ENCODE measurements at places on chromosomes 7 and 10.
A peak's percentile ranks its signal among the peaks of the same experiment; 100 is the strongest.

DNA sequence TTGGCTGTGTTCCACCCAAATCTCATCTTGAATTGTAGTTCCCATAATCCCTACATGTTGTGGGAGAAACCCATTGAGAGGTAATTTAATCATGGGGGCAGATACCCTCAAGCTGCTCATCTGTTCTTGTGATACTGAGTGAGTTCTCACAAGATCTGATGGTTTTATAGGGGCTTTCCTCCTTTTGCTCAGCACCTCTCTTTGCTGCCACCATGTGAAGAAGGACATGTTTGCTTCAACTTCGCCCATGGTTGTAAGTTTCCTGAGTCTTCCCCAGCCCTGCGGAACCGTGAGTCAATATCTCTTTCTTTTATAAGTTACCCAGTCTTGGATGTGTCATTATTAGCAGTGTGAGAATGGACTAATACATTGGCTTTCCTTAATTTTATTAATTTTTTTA is 527.8 kb downstream of the MDFIC start:
- no peak for DNase-seq

DNA sequence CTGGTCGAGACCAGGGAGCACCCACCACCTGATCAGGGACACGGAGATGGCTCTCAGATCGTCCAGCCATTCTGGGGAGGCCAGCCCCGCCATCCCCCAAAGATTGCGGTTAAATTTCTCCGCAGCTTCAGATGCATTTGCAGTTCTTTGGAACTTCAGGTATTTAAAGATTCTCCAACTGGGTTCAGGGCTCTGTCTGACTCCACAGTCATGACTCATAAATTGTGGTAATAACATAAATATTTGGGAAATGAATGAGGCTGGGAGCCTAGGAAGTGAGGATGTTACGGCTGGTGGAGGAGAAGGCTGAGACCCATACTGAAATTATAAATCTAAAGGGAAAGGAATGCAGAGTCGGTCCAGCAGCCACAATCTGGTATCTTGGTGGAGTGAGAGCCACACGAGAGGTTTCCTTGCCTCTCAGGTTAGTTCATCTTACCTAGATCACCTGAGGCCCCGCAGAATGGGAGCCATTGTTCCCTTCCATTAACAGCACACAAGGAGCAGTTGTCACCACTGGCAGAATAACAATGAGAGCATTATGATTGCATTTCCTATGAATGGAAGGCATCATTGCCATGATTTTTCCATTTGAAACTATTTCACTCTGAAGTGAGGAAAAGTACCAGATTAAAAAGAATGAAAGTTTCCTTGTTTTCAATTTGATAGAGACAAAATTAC is 26.7 kb upstream of the DNAJB6 start:
- no peak for DNase-seq

- DNase-seq, result no peak
Measured at GRCh38 chr10:77774940-77775391, 137.4 kb upstream of the KCNMA1 start.

- DNase-seq, result no peak
Measured at GRCh38 chr10:103041391-103041790, 123.3 kb downstream of the CNNM2 start.

DNA sequence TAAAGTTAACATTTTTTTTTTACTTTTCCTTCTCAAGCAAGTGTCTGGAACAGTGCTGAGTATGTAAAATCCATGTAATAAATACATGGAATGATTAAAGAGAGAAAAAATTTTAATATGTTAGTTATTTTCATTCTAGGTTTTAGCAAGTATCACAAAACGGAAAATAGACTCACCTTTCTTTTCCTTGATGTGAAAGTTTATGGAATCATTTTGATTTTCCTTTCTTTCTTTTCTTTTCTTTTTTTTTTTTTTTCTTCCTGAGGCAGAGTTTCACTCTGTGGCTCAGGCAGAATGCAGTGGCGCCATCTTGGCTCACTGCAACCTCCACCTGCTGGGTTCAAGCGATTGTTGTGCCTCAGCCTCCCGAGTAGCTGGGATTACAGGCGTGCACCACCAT is 28.1 kb downstream of the SMNDC1 start:
- no peak for DNase-seq

- DNase-seq, result peak; percentile 85
Measured at GRCh38 chr10:95246582-95247051, 44.2 kb downstream of the PDLIM1 start.

- no peak for DNase-seq
Measured at GRCh38 chr7:94556028-94556427, 46.4 kb downstream of the CASD1 start.

GRCh38 chr10:24456322-24456721 is 247.4 kb downstream of the KIAA1217 start:
- no peak for DNase-seq

- DNase-seq, result peak; percentile 91
Measured at GRCh38 chr10:46092524-46093081, 46.5 kb upstream of the MSMB start.

- DNase-seq, result no peak
Measured at GRCh38 chr7:35386816-35387706, 133.2 kb upstream of the TBX20 start.

DNA sequence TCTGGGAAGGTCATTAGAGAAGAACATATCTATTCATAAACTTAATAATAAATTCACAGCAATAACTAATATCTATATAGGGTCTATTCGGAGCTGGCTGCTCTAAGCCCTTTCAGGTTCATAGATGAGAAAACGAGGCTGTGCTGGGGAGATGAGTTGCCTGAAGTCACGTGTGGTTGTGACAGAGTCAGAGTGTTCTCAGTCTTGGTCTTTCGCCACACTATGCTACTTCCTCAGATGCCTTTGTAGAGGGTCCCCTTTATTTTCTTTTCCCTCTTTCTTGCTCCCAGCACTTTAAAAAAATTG is 43.7 kb upstream of the FAM180A start:
- DNase-seq, result no peak

- no peak for DNase-seq
Measured at GRCh38 chr7:80053124-80053523, 81.5 kb upstream of the GNAI1 start.

DNA sequence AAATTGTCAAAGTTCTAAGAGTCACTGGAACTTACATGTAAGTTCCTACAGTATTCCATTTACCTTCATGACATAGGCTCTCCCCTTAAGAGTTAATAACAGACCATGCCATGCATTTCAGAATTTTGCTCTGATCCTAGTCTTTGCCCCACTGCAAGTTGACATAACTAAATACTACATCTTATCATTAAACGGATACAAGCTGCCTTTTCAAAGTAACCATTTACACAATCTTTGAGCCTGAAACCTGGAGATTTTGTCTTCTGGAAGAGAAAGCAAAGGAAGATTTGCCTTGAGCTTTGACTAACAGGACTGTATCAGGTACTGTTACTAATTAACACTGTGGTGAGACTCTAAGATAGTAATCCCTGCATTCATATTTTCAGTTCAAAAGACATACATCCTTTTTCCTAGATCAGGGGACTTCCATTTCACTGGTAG is 9.3 kb upstream of the AKR1D1 start:
- no peak for DNase-seq

DNA sequence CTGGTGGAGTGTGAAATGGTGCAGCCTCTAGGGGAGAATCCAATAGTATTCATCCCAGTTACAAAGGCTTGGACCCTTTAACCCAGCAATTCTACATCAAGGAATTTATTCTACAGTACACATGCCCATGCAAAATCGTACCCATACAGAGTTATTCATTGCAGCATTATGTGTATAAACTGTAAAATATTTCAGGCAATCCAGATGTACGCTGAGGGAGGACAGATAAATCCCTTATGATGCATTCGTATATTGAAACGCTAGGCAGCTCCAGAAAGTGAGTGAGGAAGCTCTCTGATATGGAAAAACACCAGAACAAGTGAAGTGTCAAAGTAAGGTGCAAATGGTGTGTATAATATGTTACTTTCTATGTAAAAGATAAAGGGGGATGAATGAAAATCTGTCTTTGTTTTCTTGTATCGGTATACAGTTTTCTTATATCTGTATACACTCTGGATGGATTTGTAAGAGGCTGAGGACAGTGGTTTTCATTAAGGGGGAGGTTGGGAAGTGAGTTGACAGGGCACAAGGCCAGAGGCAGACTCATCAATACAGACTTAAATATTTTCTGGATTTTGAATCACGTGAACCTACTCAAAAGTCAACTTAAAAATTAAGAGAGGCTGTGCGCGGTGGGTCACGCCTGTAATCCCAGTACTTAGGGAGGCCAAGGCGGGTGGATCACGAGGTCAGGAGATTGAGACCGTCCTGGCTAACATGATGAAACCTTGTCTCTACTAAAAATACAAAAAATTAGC is 17.1 kb downstream of the VWA2 start:
- DNase-seq, result no peak
